Stimulated activated CD4-positive, alpha-beta T cell treated with anti-CD3 and anti-CD28 coated beads, Interleukin-4, amount 100 ng/mL, for 1 hour (primary cell): ENCODE measurements at places on chromosomes 13 and 19.

DNA sequence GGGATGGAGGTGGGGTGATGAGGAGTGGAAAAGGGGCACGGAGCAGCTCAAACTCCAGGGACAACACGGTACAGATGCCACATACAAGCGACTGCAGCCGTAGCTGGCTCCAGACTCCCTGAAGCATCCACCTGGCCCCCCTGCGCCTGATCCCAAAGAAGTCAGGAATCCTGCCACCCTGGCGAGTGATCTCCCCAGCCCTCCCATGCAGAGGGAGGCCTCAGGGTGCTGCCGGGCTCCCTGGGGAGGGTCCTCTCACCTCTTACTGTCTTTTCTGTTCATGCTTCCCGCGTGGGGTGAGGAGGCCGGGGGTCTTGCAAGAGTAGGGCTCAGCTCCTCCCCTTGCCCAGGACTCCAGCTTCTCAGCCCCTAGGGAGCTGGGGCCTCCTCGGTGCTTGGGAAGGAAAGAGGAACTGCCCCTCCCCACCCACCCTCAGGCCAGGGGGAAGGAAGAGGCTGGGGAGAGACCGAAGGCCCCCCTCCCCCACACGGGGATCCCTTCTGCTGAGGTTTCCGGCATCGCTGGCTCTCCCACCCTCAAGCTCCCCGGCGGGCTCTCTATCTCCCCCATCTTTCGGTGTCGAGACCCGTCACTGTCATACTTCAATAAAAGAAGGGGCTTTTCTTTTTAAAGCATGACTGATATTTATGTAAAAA is at the start of gene RASGRP4:
Gene RASGRP4, minus strand, starts transcription at position 410 of the 657 bp plus-strand sequence. Its CDS starts 128 bp downstream, at position 282.
- peak; percentile 64 for DNase-seq

- no peak for DNase-seq
Observed at GRCh38 chr13:65540175-65540574, 1690.0 kb downstream of the PCDH9 start.

- DNase-seq = no peak
Observed at GRCh38 chr13:26697069-26697955, 63.3 kb downstream of the GPR12 start.

GRCh38 chr13:24459234-24459633 is 53.3 kb downstream of the PARP4 start:
- DNase-seq = no peak

DNA sequence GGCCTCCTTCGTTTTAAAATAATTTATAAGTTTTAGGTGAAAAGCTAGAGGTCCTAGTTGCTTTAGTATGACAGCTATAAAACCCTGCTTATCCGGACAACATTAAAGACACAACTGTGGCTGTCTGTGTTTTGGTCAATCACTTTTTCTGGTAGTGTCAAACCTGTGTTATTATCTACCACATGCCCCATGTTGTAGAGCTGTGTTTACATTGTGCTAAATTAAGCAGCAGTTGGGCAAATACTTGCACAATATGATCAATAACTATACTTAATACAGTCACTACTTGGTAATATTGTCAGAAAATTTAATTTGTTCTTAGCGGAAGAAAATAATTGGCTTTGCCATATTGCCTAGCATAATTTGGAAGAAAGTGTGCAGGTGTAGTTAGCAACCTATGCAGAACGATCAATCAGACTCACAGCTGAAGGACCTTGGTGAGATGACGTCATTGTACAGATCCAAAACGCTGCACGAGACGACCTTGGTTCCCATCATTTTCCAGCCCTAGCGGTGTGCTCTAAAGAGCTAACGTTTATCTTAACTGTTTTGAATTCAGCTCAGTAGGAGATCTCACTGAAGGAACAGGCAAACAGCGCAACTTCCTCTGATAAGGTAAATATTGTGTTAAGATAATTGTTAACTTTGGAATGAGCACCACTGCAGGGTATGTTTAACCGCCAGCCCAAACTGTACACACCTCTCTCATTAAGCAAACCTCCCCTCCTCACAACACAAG is 476.6 kb downstream of the IRS2 start:
- DNase-seq = no peak

- no peak for DNase-seq
Observed at GRCh38 chr13:24624363-24624762, 55.8 kb upstream of the ATP12A start.

GRCh38 chr19:31002518-31003244 is 346.6 kb downstream of the TSHZ3 start:
- DNase-seq = no peak
